ENCODE measurements at places on chromosomes 6 and 20. TPM values are rescaled to one million over a fixed set of nuclear protein-coding genes. Genes with fewer than 3 reads are reported as not detected.

DNA sequence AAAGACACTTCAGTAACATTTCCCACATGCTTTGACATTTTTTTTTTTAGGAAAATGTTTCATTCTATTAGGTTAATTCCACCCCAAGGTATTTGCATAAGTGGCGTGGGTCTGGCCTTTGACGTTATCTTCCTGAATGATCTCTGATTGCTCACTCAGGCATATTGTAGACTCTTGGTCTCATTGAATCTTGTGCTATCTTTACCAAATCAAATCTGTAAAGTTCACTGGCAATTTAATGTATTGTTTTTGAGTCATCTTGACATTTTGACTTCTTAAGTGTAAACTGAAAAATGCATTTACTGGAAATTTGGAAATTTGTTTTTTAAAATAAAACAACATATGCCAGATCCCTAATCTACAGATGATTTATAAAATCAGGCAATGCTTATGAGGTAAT lies 16.0 kb upstream of the VIP start:
- no peaks in the 10 kb centered on the region for H3K4me1 ChIP-seq
- no peaks in the 10 kb centered on the region for H3K36me3 ChIP-seq
- H3K27me3 ChIP-seq = no peaks in the 10 kb centered on the region
- no peak overlapping the region for H3K4me3 ChIP-seq
- no peak overlapping the region for H3K27ac ChIP-seq

GRCh38 chr6:166450167-166450873 lies 67.6 kb upstream of the MPC1 start:
- DNase-seq = no peak
- H3K4me3 ChIP-seq = no peak overlapping the region
- H3K4me1 ChIP-seq = no peaks in the 10 kb centered on the region
- H3K36me3 ChIP-seq = no peaks in the 10 kb centered on the region
- H3K27ac ChIP-seq = no peak overlapping the region

- H3K27me3 ChIP-seq = peaks cover 93% of the 10 kb centered on the region
- DNase-seq = no peak
- no peaks in the 10 kb centered on the region for H3K36me3 ChIP-seq
Observed at GRCh38 chr20:63315731-63316491, 22.9 kb downstream of the COL20A1 start.

DNA sequence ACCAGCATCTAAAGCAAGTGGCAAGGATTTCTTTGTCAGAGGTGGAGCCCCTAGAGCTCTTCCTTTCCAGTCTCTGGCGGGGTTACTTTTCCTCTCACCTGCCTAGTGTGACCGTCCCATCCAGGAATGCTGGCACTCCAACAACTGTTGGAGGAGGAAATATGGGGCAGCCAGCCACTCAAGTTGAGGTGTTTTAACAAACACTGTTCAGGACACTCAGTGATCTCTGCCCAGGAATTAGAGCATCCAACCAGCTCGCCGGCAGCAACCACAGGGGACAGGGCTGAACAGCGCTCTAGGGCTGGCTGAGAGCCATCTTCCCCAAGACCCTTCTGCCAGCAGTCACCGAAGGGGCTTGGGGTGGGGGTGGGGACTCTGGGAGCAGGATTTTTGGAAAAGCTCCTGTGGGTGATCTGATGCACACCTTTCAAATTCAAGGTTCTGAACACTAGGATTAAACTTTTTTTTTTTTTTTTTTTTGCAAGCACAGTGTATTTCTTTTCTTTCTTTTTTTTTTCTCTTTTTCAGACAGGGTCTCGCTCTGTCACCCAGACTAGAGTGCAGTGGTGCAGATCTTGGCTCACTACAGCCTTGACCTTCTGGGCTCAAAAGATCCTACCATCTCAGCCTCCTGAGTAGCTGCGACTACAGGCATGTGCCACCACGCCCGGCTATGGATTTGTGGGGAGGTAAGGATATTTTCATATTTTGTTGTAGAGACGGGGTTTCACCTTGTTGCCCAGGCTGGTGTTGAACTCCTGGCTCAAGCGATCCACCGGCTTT lies 28.4 kb upstream of the KCNK16 start:
- H3K36me3 ChIP-seq = no peaks in the 10 kb centered on the region
- peaks cover 67% of the 10 kb centered on the region for H3K27me3 ChIP-seq
- no peak for DNase-seq
- H3K4me3 ChIP-seq = no peak overlapping the region
- no peaks in the 10 kb centered on the region for H3K4me1 ChIP-seq

Gene ATP9A
- 22.4 TPM for total RNA-seq

DNA sequence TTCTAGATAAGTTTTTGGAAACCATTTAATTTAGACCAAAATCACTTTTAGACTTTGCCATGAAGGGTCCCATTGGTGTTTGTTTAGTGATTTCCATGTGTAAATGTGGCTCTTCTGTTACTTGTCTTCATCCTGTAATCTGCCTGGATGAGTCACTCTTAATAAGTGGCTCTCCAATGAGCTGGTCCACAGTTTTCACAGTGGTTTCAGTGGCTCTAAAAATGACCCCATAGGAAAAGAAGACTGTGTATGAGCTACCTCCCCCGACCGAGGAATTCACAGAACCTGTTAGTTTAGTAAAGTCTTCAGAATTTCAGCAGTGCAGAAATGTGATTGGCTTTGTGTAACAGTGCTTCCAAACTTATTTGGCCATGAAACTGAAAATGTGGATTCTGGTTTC lies 492.0 kb upstream of the MARCKS start:
- no peak overlapping the region for H3K4me3 ChIP-seq
- H3K36me3 ChIP-seq = no peaks in the 10 kb centered on the region
- DNase-seq = no peak
- H3K27ac ChIP-seq = no peak overlapping the region
- H3K27me3 ChIP-seq = no peaks in the 10 kb centered on the region

Gene DTD1
- total RNA-seq = 62.8 TPM

- no peak for DNase-seq
- H3K27ac ChIP-seq = no peak overlapping the region
- H3K36me3 ChIP-seq = no peaks in the 10 kb centered on the region
- H3K4me3 ChIP-seq = no peak overlapping the region
- no peaks in the 10 kb centered on the region for H3K4me1 ChIP-seq
Observed at GRCh38 chr6:82772851-82773717, 292.6 kb downstream of the UBE3D start.

- H3K27me3 ChIP-seq = no peaks in the 10 kb centered on the region
- H3K4me3 ChIP-seq = no peak overlapping the region
- DNase-seq = peak; percentile 67
Observed at GRCh38 chr6:89597988-89598387, 40.6 kb downstream of the LYRM2 start.

Gene APOM
- total RNA-seq = 2.9 TPM

DNA sequence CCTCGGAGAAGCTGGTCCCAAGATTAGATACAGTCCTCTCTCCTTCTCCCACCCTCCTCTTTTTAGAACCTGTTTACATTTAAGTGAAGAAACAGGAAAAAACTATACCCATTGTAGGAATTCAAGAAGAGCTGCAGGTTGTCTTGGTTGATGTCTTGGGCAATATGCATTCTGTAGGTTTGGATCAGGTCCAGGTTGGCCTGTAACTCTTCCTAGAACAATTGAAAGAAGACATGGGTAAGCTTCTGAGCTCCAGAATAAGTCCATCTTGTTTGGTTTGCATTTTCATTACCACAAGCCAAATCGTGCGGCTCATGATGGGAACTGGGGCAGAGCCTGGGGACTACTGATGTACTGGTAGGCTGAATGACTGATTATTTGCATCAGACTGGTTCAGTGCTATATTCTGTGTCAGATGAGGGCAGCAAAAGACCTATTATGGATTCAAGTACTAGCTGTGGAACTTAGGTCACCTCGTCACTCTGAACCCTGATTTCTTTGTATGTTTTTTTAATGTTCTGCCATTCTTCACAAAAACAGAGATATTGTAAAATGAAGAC lies 20.3 kb upstream of the SLA2 start:
- no peaks in the 10 kb centered on the region for H3K36me3 ChIP-seq
- DNase-seq = no peak
- no peaks in the 10 kb centered on the region for H3K27me3 ChIP-seq
- no peak overlapping the region for H3K27ac ChIP-seq
- no peak overlapping the region for H3K4me3 ChIP-seq
- H3K4me1 ChIP-seq = no peaks in the 10 kb centered on the region

Gene IP6K3
- total RNA-seq = not detected

GRCh38 chr6:169190144-169190584 lies 63.5 kb downstream of the THBS2 start:
- no peaks in the 10 kb centered on the region for H3K4me1 ChIP-seq
- H3K4me3 ChIP-seq = no peak overlapping the region
- no peak for DNase-seq
- H3K27me3 ChIP-seq = peaks cover 64% of the 10 kb centered on the region
- no peak overlapping the region for H3K27ac ChIP-seq

DNA sequence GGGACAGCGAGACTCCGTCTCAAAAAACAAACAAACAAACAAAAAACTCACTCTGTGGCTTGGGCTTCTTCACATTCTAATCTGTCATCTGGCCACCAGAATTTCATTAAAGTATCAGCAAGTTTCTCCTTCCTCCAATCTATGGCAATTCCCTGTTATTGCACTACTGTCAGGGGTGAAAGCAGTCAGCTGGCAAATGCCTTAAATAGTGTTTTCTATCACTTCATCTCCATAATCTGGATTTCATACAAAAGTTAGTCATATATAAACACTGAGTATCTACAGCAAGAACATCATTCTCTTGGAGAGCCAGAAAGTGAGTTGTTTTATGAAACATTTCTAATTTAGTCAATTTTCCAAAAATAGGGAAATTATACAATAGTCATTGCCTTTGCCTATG lies 56.1 kb downstream of the PHACTR3 start:
- H3K36me3 ChIP-seq = no peaks in the 10 kb centered on the region
- H3K4me3 ChIP-seq = no peak overlapping the region
- H3K27me3 ChIP-seq = peaks cover 61% of the 10 kb centered on the region
- DNase-seq = no peak
- H3K4me1 ChIP-seq = no peaks in the 10 kb centered on the region
- no peak overlapping the region for H3K27ac ChIP-seq

- no peaks in the 10 kb centered on the region for H3K27me3 ChIP-seq
- no peak overlapping the region for H3K27ac ChIP-seq
- H3K4me3 ChIP-seq = peak overlapping the region; percentile 81
- no peaks in the 10 kb centered on the region for H3K36me3 ChIP-seq
- no peak for DNase-seq
Observed at GRCh38 chr6:128516514-128516898, 3.9 kb downstream of the PTPRK start.

Gene PPIL6
- 13.0 TPM for total RNA-seq

GRCh38 chr20:38155811-38156210 lies 9.3 kb downstream of the TGM2 start:
- H3K36me3 ChIP-seq = peaks cover 72% of the 10 kb centered on the region
- no peak for DNase-seq
- 0 out of 2 replicates have a peak overlapping the region, but pooled peaks have one; percentile 22 for H3K27ac ChIP-seq
- H3K27me3 ChIP-seq = no peaks in the 10 kb centered on the region
- peaks cover 51% of the 10 kb centered on the region for H3K4me1 ChIP-seq

DNA sequence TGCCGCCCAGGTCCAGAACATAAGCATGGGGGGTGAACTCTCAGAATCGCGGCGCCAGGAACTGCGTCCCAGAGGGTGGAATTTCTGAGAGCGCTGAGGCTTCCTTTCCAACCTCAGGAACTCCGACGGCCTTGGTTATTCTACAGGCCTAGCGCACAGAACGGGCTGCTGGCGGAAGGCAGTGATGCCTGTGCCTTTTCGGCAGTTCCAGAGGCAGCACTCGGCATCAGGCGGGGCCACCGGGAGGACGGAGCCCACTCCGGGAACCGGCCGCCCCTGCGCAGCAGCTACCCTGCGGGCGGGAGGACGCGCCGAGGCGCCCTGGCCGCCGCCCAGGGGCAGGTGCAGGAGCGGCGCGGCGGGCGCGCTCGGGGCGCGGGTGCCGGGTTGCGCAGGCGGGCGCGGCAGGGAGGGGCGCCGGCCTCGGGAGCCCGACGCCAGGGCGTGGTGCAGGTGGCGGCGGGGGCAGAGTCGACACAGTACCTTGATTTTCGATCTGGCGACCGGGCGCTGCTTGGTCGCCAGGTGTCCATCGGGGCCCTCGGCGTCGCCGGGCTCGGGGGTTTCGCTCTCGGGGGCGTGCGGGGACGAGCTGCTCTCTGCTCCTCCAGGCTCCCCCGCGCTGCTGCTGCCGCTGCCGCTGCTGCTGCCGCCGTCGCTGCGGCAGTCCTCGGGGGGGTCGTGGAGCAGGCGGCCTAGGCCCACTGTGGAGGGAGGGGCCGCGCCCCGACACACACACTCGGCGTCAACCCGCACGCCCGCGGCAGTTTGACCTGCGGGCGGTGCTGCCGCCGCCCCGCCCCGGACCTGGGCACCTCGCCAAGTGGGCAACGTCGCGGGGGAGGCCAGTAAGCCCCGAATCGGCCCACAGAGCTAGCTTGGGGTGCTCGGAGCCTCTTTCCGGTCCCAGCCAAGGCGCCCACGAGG lies 1.3 kb downstream of the OVOL2 start:
- peaks cover 52% of the 10 kb centered on the region for H3K4me1 ChIP-seq
- H3K4me3 ChIP-seq = peak overlapping the region; percentile 95
- H3K36me3 ChIP-seq = no peaks in the 10 kb centered on the region
- H3K27me3 ChIP-seq = no peaks in the 10 kb centered on the region
- DNase-seq = peak; percentile 70

GRCh38 chr6:7218406-7218988 lies 94.5 kb downstream of the SSR1 start:
- H3K4me3 ChIP-seq = no peak overlapping the region
- H3K36me3 ChIP-seq = 0 out of 2 replicates have a peak, but pooled peaks cover 2% of the 10 kb centered on the region
- 0 out of 2 replicates have a peak, but pooled peaks cover 7% of the 10 kb centered on the region for H3K4me1 ChIP-seq

DNA sequence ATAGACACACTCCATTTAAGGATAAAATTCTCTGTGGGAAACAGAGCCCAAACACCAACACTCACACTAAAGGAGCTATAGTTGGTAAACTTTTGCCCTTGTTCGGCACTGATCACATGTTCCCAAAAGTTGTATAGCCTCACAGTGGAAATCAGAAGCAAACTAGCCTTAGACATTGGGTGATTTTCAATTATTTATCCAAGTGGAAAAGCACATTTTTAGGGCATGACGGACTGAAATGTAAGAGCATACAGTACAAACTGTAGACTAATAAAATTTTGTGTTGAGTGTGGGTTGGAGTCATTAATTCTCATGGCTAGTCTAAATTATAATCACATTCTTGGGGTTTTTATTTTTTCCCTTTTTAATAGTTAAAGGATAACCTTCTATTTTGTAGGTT lies 202.4 kb downstream of the MOXD1 start:
- no peak overlapping the region for H3K4me3 ChIP-seq
- no peak for DNase-seq
- H3K36me3 ChIP-seq = no peaks in the 10 kb centered on the region

- no peak for DNase-seq
- H3K27ac ChIP-seq = no peak overlapping the region
- H3K36me3 ChIP-seq = no peaks in the 10 kb centered on the region
- no peaks in the 10 kb centered on the region for H3K27me3 ChIP-seq
- H3K4me1 ChIP-seq = peaks cover 2% of the 10 kb centered on the region
Observed at GRCh38 chr6:18179770-18180356, 24.6 kb downstream of the KDM1B start.
